NCI-H2029 treated with DMSO at 0.1 percent for 48 hours (cell line): ENCODE measurements at places on chromosomes 4 and X.

- DNase-seq, result peak; percentile 2
Measured at GRCh38 chrX:41009850-41010846, 75.1 kb upstream of the USP9X start.

- no peak for DNase-seq
Measured at GRCh38 chr4:67678612-67679011, 22.3 kb downstream of the UBA6 start.

DNA sequence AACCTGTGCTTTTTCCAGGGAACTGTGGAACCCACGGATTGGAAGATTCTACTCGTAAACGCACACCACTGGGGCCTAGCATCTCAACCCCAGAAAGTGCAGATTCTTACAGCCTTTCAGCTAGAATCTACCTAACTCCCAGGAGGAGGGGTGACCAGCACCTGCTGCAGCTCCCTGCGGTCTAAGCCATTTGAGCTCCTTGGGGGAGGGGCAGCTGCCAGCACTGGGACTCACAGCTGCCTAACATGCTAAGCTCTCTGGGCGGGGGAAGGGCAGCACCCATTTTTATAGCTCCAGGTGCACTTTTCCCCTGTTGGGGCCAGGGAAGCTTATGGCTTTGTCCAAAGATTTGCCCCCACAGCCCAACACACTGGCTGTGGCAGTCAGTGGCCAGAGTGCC, 595.7 kb upstream of the EPHA5 start:
- no peak for DNase-seq

GRCh38 chr4:150080875-150081274, 2.6 kb downstream of the DCLK2 start:
- DNase-seq, result no peak

DNA sequence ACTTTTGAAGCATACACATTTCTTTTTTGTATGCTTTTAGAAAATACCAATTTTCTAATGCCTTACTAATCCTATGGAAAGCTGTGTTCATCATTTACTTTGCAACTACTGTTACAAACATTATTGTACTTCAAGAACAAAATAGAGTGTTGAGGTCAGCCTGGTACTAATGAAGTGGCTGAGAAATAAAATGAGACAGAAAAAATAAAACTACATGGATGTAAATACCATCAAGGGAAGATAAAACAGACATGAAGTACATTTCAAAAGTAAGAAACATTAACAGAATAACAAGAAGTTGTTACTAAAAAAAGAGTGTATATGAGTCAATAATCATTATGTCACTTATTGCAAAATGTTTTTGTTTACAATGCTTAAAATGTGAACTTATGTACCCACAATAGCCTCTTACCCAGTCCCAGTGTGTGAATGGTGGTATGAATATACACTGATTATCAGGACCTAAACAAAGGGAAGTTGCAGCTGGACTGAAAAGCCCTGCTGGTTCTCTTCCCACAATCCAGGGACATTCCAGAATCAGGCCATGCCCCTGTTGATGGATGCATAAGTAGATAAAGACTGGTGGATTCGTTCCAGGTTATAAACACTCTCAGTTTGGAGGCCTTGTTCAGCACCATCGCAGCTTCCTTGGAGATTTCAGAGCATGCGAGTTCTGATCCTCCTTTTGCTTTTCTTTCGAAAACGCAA, 2.4 kb upstream of the CSN3 start:
- DNase-seq, result no peak

GRCh38 chr4:44848466-44848865, 122.1 kb upstream of the GNPDA2 start:
- DNase-seq, result no peak

GRCh38 chr4:38290366-38290765, 330.2 kb downstream of the PTTG2 start:
- DNase-seq, result no peak

DNA sequence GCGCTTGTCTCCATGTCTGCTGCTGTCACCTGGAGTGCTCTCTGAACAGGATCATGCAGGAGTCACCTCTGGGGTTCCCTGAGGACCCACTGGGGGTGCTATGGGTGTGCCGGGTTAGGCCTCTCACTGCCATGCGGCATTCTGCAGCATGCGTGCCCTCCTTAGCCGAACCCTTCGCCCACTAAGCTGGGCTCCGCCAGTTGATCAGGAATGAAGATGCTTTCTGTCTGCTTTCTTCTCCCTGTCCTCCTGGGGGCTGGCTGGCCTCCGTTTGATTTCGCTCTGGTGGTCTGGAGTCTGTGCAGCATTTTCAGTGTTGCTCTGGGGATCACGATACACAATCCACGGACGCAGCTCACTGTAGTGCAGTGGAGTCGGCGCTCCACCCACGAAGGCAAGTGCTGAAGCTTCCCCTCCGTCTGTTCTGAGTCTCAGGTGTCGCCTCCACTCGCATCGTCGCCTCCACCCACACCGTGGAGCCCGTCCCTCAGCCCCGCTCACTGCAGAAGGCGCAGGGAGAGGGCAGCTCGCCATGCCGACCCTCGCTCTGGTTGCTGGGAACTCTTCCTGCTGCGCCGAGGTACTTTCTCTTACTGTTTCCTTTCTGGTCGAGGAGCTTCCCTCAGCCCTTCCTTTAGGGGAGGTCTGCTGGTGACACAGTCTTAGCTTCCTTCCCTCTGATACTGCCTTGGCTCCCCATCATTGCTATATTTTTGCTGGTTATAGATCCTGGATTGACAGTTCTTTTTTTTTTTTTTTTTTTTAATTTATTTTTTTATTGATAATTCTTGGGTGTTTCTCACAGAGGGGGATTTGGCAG, 29.2 kb downstream of the LETM1 start:
- no peak for DNase-seq

GRCh38 chr4:946517-947471, 14.5 kb downstream of the TMEM175 start:
- no peak for DNase-seq

- DNase-seq, result no peak
Measured at GRCh38 chrX:21153503-21153902, 220.7 kb upstream of the CNKSR2 start.

DNA sequence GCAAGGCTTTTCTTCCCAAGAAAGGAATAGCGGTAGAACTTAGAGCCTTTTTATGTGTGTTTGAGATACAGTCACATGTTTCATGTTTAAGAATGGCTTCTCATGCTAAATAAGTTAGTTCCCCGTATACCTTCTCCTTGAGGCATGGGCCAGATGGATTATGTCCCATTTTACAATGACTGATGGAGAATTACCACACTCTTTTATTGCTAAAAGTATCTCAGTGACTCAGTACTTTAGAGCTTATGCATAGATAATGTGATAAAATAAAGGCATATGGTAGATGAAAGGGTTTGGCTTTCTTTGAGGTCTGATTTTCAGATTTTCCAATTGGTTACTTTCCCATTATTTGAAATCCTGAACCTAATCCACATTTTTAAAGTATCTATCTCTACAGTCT, 121.8 kb upstream of the BMPR1B start:
- no peak for DNase-seq

- no peak for DNase-seq
Measured at GRCh38 chrX:139924069-139924695, 8.7 kb downstream of the ATP11C start.

DNA sequence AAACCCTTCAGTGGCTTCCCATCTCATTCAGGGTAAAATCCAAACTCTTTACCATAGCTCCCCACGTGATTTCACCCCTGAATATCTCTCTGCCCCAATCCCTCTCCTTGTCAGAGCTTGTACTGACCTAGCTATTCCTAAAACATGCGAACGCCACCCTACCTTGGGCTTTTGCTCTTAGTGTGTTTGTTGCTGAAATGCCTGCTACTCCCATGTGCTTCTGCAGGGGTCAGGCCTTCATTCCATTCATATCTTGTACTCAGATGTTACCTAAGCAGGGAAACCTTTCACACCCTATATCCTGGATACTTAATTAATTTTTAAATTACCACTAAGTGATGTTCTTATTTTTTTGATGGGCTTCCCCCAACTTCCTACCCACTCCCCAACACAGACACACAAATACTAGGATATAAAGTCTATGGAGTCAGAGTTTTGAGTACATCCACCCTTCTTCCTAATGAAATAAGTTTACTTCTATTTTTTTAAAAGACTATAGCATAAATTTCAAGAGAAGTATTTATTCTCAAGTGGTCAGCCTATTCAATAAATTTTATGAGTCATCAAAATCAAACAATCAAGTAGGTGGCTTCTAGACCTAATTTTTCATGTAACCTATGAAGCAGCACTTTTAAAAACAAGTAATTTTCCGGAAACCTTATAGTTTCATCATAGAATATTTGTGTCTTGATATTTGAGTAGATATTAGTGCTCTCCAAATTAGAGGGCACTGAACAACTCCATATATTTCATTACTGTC, 189.4 kb downstream of the RAPGEF2 start:
- DNase-seq, result no peak

DNA sequence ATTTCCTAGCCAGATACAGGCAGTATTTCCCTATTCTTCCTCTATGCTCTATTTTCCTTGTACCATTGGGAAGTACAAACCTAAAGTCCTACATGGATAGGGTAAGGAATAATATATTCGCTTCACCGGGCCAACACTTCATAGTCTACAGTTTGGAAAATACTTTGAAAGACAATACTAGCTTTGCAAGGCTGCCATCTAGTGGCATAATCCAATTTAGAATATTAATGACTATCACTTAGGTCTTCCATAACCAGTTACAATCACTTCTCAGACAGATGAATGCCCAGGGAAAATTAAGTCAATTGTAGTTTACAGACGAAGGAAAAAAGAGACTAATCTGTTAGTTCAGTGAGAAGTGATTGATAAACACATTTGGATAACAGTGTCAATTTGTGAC, 141.0 kb upstream of the FAM47C start:
- no peak for DNase-seq

GRCh38 chr4:145954924-145955339, 16.3 kb upstream of the ZNF827 start:
- no peak for DNase-seq

- no peak for DNase-seq
Measured at GRCh38 chrX:136121788-136122187, 25.5 kb upstream of the FHL1 start.

- no peak for DNase-seq
Measured at GRCh38 chrX:138871739-138872138, 160.2 kb upstream of the FGF13 start.

GRCh38 chrX:148135738-148136137, 154.6 kb downstream of the FMR1NB start:
- no peak for DNase-seq

GRCh38 chr4:32207456-32207855, 1487.3 kb downstream of the PCDH7 start:
- no peak for DNase-seq

DNA sequence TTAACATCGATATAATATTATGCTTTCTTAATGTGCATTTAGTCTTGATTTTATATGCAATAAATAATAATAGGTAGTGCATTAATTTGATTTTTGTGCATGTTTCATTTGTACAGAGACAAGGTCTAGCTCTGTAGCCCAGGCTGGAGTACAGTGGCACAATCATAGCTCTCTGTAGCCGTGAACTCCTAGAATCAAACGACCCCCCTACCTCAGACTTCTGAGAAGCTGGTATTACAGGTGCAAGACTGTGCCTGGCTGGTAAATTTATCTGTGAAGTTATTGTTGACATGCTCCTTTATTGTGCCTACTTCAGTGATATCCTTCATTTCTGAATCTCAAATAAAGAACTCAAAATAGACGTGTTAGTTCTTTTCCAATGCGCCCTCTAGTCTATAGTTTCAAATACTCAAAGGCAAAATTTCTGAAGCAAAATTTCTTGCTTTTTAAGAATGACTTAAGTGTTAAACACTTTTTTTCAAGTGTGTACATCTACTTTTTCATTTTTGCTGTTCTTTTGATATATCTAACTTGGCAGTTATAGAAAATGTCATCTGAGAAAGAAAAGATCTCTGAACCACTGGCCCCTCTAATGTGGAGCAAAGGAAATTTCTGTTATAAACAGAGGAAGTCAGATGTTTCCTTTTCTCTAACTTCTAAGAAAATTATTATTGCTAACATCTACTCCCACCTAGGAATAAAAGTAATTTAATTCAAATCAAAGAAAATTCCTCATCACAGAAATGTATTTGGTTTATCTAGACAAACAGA, 28.3 kb upstream of the GUCY1A1 start:
- DNase-seq, result no peak

- DNase-seq, result no peak
Measured at GRCh38 chr4:81912376-81913030, 440.8 kb upstream of the RASGEF1B start.

DNA sequence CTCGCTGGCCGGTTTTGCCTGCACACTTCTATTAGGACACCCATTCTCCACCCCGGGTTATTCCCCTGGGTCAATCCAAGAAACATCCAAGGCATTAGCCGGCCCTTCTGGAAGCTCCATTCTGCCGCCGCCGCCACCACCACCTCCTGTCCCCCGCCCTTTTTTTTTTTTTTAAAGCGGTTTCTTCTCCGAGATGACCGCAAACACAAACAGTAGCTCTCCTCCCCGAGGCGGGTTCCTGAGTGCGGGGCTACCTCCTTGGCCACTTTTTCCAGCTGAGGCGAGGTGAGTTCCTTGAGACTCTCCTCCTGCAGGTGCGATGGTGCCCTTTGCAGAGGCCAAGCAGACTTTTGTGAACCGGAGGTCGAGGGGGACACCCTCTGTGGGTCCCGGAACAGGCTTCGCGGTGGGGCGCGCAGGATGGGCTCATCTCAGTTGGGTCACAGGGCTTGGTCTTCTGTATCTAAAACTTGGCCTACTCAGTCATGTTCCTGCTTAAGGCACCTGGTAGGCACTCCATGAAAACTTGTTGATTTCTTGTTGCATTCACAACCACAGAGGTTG, 930 bp downstream of the NWD2 start:
- DNase-seq, result no peak

DNA sequence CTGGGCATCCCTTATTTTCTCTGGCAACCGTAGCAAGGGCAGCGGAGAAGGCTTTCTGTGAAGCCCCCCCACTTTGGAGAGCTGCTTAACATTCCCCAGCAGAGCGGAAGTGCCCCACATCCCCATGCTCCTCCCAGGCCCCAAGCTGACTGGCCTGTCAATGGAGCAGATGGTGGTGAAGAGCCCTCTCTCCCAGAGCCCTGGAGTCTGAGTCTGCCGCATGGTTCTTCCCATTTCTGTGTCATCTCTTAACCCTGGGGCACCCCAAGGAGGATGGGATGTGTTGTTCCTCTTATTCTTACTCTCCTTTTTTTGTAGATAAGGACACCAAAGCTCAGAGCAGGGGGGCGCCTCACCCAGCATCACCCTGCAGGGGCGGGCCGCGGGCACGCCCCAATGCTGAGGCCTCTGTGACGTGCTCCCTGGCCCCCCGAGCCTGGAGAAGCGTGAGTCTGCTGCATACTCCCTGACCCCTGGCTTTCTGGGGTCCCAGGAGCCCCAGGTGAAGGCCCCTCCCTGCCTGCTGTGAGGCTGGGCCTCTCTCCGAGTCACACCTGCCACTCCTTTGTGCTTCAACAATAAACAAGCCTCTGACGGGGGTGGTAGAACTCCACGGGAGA, 35.9 kb downstream of the ADRA2C start:
- DNase-seq, result no peak

DNA sequence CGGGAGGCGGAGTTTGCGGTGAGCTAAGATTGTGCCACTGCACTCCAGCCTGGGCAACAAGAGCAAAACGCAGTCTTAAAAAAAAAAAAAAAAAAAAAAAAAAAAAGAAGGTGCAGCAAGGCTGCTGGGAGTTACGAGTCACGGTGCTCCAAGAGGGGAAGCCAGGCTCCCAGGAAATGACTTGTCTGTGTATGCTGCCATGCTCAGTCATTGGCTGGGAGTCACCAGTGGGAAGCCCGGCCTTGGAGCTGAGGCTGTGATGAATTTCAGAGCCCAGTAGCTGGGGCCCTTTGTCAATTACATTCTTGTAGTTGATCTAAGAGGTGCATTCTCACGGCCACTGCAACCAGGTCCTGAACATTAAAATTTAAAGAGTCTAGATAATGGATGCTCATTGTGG, 1105.1 kb upstream of the TENM3 start:
- no peak for DNase-seq

- DNase-seq, result no peak
Measured at GRCh38 chrX:154441984-154442707, 1.8 kb upstream of the FAM50A start.
